ENCODE measurements at places on chromosomes 3 and 15.
A peak's percentile ranks its signal among the peaks of the same experiment; 100 is the strongest.

GRCh38 chr15:77846360-77846759 lies 213.6 kb upstream of the LINGO1 start:
- no peak for DNase-seq

DNA sequence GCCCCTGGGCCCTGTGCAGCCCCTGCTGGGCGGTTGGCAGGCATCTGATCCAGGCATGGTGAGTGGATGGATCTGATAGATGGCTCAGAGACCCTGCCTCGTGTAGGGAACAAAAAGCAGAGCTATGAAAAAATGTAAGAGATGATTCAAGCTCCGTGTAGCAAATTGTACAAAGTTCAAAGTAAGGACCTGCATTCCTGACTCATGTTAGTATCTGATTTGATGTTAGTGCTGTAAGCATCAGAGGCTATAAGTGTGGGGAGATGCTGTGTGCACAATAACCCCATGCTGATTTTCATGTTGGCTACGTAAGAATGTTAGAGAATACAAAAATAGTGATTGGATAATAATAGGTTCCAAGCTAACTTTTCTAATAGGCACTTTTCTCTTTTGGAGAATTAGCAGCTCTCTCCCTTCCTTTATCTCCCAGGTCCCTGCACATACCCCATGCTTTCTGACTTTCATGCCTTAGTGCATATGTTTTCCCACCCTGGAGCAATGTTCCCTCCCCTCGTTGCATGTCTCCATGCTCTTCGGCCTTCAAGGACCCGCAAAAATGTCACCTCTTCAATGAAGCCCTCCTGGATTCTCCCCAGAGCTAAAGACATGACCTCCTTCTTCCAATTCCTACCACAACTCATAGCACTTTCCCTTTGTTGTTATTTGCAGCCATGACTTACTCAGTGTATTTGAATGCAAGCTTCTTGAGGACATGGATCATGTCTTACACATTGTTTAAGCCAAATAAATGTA lies 1.6 kb downstream of the CCR9 start:
- no peak for DNase-seq

GRCh38 chr3:45332901-45333407 lies 55.4 kb upstream of the LARS2 start:
- DNase-seq: no peak

- no peak for DNase-seq
Measured at GRCh38 chr3:67733269-67733950, 79.0 kb upstream of the SUCLG2 start.

DNA sequence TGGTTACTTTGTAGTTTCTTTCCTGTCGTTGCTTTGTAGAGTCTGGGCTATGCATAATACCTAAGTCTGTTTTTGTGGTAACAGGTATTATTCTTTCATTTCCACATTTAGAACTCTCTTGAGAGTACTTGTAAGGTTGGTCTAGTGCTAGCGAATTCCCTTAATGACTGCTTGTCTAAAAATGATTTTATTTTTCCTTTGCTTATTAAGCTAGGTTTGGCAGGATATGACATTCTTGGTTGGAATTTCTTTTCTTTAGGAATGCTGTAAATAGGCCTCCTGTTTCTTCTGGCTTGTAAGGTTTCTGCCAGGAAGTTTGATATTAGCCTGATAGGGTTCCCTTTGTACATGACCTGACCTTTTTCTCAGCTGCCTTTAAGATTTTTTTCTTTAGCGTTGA lies 70.1 kb upstream of the SGO1 start:
- no peak for DNase-seq

- DNase-seq: no peak
Measured at GRCh38 chr3:20865803-20866202, 679.8 kb upstream of the SGO1 start.

- DNase-seq: no peak
Measured at GRCh38 chr3:127534564-127534963, 56.0 kb downstream of the TPRA1 start.

DNA sequence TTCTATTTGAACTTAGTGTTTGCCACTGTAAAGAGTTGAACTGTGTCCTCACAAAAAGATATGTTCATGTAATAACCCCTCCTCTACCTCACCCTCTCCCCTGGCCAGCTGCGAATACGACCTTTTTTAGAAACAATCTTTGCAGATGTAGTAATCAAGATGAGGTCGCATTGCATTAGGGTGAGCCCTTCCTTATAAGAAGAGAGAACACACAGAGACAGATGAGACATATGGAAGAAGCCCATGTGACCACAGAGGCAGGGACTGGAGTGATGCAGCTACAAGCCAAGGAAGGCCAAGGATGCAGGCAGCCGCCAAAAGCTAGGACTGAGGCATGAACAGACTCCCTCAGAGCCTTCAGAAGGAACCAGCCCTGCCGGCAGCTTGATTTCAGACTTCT lies 27.6 kb downstream of the GPR176 start:
- DNase-seq: no peak

DNA sequence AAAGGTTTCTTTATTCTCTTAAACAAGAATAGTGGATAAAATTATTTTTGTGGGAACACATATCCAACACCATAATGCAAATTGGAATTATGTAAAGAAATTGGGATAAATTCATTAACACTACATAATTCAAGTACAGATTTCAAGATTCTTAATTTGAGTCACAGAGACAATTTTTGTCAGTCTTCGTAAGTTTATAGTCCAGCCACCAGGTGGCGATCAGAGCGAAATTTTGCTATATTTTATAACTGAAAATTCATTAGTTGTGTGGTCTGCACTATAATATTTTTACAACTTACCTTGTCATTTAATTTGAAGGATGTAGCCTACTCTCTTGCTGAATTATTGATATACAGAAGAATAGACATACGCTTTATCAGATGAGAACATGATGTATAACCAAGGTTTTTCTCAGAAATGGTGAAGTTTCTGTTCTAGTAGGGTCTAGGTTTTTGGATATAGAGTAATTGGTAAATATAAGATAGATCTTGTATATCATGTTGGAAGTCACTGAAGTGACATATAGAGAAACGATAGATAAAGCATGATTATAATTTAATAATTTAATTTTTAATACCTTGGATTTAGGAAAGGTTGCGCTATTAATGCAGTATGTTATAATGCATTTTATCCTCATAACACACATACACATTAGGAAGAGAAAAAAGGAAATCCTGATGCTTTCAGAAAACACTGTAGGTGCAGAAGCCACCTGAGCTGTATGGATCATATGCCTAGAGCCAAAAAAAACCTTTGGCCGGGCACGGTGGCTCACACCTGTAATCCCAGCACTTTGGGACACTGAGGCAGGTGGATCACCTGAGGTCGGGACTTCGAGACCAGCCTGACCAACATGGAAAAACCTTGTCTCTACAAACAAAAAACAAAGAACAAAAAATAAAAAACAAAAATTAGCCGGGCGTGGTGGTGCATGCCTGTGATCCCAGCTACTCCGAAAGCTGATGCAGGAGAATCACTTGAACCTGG lies 31.7 kb downstream of the PLSCR4 start:
- peak; percentile 18 for DNase-seq

- no peak for DNase-seq
Measured at GRCh38 chr3:37753428-37753827, 108.3 kb upstream of the CTDSPL start.

- DNase-seq: no peak
Measured at GRCh38 chr3:131655070-131655690, 152.4 kb upstream of the MRPL3 start.

DNA sequence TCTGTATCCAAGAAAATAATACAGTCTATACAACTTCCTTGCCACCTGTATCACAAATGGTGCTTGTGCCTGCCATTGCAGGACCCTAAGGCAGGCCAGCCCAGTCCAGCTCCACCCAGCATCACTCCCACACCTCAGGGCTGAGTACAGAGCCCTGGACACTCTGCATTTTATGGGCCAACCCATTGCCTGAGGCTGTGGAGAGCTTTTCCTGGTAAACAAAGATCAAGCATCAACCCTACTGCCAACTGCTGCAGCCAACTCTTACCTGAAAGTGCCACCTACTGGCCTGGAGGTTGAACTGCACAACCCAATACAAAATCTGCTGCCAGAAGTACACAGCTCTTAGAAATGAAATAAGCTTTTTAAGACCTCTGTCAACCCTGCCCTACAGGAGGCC lies 1082.2 kb downstream of the NAALADL2 start:
- DNase-seq: no peak

- no peak for DNase-seq
Measured at GRCh38 chr3:53216723-53217122, 39.1 kb downstream of the TKT start.

DNA sequence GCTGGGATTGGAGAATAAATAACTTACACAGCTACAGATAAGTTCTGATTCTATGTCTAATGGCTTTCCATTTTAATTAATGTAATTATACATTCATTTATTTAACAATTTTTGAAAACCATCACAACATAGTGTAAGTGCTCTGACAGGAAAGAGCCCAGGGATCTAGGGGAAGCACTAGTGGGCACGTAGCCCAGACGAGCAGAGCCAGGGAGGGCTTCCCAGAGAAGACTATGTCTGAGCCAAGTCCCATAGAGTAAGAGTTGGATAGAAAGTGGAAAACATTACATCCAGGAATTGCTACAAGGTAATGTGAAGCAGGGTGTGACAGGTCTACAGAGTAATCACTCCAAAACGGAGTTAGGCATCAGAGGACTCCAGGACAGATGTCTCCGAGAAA lies 2.9 kb upstream of the HGD start:
- no peak for DNase-seq

DNA sequence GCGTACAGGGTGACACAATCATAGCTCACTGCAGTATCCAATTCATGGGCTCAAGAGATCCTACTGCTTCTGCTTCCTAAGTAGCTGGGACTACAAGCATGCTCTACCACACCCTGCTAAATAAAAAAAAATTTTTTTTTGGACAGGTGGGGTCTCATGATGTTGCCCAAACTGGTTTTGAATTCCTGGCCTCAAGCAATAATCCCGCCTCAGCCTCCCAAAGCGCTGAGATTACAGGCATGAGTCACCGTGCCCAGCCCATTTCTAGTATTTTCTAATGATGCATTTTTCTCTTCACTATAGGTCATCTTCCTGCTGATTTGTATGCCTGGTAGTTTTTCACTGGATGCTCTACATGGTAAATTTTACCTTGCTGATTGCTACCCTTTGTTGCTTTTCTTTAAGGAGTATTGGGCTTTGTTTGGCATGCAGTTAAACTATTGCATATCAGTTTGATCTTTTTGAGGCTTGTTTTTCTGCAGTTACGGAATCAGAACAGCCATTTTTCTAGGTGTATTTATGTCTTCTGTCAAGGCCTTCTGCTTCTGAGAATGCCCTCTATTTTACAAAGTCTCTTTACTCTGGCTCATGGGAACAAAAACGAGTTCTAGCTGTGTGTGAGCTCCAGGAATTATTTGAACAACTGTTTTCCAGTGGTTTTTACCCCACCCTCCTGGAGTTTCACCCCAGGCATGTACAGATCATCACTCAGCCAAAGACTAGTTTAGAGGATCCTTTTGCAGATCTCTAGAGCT lies 14.2 kb upstream of the NPTN start:
- DNase-seq: no peak

- DNase-seq: no peak
Measured at GRCh38 chr3:184158404-184158803, 3.2 kb downstream of the DVL3 start.

DNA sequence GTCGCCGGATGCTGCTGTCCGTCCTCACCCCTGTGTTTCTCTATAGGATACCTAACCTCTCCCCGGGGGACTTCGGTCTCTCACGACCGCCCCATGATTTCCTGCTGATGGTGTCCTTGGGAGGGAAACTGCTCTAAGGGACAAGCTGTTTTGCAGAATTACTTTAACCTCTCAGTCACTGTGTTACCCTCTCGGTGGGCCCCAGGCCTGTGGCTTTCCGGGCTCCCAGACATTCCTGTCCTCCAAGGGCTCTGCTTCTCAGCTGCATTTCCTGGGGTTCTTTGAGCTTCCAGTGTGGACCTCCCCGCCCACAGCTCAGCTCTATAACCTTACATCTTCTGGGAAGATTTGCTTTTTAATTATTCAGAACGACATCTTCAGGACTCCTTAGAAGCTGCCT lies 40.9 kb downstream of the CHST2 start:
- DNase-seq: no peak

DNA sequence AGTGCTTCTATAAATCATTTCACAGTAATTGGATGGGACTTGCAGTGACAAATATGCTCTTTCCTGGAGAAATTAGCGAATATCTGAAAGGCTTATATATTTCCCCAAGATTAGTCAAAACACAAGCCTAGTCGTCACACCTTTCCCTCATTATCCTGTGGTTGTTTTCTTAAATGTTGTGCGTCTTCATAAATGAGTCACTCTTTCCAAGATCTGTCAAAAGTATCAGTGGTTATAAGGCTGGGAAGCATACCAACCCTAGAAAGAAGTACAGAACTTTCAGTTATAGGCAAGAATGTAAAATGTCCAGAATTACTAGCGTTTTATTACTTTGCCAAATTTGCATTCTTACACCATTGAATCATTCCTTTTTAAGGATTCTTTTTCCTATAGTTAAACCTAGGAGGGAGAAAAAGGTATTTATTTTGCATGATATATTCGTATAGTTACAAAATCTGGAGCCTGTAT lies 33.6 kb downstream of the TMEM212 start:
- no peak for DNase-seq

DNA sequence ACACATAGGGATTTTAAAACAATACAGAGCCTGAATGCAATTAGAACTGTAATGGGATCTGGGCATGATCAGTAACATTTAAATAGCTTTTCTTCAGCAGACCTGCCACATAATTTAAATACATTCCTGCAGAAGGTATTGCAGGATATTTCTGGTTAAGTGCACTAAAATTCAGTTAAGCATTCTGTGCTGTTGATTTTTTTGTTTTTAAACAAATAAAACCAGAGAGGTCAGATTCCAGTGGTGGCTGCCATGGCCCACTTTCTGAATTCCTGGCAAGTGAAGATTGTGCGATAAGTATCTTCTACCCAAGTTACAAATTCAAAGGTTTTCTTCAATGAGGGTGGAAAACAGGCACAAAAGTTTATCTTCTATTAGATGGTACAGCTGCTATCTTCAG lies 98.7 kb downstream of the RAP2B start:
- no peak for DNase-seq

DNA sequence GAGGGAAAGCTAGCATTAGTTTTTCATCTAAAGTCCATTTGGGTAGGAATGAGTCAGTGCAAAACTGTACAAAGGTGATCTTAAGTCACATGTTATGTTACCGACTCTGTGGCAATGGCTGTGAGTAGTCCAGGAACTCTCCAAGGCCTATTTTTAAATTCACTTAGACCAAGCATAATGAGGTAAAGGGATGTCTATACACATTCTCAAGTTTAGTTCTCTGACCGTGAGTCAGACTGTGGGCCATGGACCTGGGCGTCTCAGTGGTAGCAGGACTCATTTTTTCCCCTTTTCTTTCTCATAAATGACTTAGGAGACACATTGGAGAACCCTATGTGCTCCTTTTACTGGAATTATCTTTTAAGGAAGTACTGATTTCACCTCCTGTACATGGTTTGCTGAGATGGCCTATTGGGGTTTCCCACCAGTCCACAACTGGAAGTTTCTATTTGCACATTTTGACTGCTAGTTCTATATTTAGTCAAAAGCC lies 488.7 kb upstream of the TPRG1 start:
- DNase-seq: no peak

- DNase-seq: no peak
Measured at GRCh38 chr3:32733631-32734229, 48.7 kb downstream of the CNOT10 start.

- DNase-seq: no peak
Measured at GRCh38 chr15:69395991-69396390, 18.2 kb upstream of the KIF23 start.

GRCh38 chr3:75237477-75237876 lies 426.7 kb upstream of the FRG2C start:
- no peak for DNase-seq

All from endothelial cell (in vitro differentiated cells).